ENCODE measurements at places on chromosomes 3 and 15. TPM values are rescaled to one million over a fixed set of nuclear protein-coding genes. Genes with fewer than 3 reads are reported as not detected.

DNA sequence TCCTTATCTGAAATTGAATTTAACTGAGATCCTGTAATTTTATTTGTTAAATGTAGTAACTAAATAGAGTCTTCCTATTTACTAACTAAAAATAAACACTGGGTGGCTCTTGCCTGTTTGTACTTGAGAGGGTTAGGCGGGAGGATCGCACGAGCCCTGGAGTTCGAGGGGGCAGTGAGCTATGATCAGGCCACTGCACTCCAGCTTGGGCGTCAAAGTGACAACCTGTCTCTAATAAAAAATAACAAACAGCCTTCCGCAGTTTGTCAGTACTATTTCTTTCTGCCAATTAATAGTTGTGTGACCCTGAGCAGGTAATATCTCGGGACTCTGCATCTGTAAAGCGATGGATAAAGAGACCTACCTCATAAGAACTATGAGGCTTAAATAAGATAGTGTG is 768 bp upstream of the PDE12 start:
- H3K36me3 ChIP-seq: no peaks in the 10 kb centered on the region
- peak overlapping the region; percentile 78 for H3K4me3 ChIP-seq
- H3K27ac ChIP-seq: peak overlapping the region; percentile 79
- no peak for DNase-seq
- no peaks in the 10 kb centered on the region for H3K27me3 ChIP-seq

PIERCE2 gene
- not detected for total RNA-seq

SNTN gene
- total RNA-seq: not detected

GRCh38 chr3:62462788-62463187 is 89.4 kb upstream of the FEZF2 start:
- no peak overlapping the region for H3K27ac ChIP-seq
- no peaks in the 10 kb centered on the region for H3K27me3 ChIP-seq
- no peak for DNase-seq

MESP2 gene
- total RNA-seq: not detected

AQR gene
- 37.0 TPM for total RNA-seq

Data from thoracic aorta (tissue), 2 donors.